Uterus (tissue), 4 donors: ENCODE measurements at places on chromosomes 5 and 9.

- no peak for DNase-seq
These were observed 53.9 kb downstream of the SNX18 start for GRCh38 chr5:54571462-54571861.

GRCh38 chr5:63959177-63959982 is 2.9 kb downstream of the HTR1A start:
- DNase-seq, result no peak

DNA sequence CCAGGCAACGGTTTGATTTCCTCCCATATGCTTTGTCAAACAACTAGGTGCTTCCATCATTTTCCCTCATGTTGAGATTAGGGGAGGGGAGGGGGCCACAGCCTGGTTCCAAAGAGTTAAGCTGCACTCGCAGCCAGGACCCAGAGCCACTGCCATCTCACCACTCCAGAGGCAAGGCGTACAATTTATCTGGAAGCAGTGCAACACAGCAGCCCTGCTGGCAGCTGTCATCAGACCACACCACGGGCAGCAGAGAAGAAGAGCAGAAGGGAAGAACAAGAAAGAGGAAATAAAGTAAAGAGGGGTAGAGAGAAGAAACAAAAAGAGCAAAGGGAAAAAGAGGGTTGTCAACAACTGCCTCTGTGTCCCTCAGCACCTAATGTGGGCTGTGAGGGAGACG is 38.9 kb downstream of the MED27 start:
- DNase-seq, result no peak

- DNase-seq, result no peak
These were observed 1242.3 kb upstream of the WWC1 start for GRCh38 chr5:167049043-167049663.

DNA sequence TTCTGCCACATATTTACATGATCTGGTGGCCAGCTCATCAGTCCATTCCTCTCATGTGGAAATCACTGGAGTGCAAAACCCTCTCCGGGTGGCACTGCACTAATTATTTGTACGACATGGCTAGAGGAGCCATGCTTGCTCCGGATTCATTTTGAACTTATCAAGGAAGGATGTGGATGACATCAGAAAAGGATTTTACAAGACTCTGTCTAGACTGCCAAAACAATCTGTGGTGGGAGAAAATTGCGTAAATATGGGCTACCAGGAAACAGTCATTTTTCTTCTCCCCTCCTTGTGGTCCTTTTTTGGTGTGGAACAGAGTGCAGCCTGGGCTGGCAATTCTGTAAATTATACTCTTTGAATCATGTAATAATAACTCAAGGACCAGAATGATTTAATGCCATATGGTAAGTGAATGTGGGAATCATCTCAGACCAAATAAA is 123.4 kb upstream of the IFNE start:
- DNase-seq, result no peak

- no peak for DNase-seq
These were observed 14.7 kb downstream of the TNFAIP8 start for GRCh38 chr5:119370486-119370885.

DNA sequence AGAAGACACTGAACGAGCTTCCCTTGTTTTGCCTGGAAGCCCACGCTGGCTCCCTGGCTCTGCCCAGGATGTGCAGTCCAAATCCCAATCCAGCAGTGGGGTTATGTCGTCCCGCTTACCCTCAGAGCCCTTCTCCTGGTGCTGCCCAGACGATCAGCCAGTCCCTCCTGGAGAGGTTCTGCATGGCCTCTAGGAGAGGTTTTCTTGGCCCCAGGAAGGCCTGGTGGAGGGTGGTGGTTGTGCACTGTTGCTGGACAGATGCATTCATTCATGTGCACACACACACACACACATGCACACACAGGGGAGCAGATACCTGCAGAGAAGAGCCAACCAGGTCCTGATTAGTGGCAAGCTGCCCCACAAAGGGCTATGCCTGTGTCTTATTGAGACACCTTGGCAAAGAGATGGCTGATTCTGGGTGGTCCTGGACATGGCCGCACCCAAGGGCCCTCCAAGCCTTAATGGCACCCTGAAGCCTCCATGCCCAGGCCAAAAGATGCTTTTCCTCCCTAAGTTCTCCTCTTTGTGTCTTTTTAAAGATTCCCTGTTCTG is 10.5 kb upstream of the OLFM1 start:
- peak; percentile 5 for DNase-seq

GRCh38 chr9:135126451-135127187 is 39.2 kb downstream of the OLFM1 start:
- no peak for DNase-seq

DNA sequence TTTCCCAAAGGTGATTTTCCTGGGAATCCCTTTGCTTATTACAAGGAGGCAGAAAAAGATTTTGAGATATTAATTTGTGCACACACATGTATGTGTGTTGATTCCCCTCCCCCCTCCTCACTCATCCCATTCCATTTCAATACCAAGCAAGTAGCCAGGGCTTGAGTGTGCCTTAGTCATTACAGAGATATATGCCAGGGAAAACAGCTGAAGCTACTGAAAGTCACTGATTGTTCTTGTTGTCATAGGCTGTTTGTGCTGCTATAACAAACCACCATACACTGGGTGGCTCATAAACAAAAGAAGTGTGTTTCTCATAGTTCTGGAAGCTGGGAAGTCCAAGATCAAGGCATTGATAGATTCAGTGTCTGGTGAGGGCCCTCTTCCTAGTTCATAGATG is 158.6 kb downstream of the BAAT start:
- DNase-seq, result no peak

GRCh38 chr5:85148701-85149100 is 764.0 kb upstream of the EDIL3 start:
- no peak for DNase-seq

DNA sequence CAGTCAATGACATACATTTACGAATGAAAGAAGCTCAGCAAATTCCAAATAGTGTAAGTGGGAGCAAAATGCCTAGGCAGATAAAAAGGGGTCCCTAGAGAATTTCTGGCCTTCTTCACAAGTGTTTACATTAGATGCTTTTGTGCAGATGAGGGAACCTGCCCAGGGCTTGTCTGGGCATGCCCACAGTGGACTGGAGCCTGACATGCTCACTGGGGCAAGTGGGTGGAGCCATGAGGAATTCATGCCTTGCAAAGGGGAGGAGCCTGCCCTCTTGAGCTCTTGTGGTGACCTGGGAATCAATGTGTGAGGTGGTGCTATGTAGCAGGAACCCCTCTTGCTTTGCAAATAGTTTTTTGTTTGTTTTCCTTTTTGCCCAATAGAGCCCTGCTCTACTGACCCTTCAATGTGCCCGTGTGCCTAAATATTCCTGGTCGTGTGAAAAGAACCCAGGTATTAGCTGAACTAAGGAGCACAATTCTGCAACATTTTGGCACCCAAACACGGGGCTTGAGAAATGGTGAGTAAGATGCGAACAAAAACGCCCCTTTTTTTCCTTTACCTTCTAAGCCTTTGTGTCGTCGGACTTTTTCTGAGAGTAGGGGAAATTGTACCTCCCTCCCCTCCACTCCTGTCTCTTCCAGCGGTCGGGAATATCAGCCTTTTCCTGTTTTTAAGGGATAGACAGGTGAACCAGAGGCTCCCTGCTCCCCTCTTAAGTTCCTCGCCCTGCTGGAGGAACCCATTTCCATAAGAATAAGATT is 433.8 kb upstream of the CDH9 start:
- no peak for DNase-seq

GRCh38 chr5:157245476-157245875 is 20.4 kb upstream of the CYFIP2 start:
- no peak for DNase-seq

- no peak for DNase-seq
These were observed 64.9 kb upstream of the CPEB4 start for GRCh38 chr5:173823274-173823644.

DNA sequence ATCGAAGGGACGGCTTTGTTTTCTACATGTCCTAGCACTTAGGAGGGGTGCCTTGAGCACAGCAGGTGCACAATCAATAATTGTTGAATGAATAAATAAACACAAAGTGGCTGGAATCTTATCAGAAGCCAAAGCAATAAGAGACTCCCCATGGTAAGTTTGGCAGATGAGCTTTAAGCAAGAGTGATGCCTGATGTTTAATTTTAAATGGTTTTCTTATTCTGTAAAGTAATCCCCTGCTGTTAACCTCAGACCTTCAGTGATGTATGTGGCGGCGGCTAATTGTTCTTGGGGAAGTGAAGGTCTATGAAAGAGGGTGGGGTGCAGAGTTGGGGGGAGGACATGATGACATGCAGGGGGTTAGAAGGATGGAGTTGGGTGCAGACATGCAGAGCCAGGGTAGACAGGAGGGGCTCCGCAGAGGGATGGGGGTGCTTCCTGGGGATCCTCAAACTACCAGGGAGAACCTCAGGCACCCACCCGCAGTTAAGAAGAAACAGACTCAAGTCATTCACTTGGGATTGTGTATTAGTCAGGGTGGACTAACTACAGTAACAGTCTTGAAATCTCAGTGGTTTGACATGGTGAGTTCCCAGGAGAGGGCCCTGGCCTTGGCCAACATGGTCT is 65.7 kb upstream of the SHB start:
- no peak for DNase-seq

GRCh38 chr5:32827981-32828380 is 116.9 kb downstream of the NPR3 start:
- no peak for DNase-seq

DNA sequence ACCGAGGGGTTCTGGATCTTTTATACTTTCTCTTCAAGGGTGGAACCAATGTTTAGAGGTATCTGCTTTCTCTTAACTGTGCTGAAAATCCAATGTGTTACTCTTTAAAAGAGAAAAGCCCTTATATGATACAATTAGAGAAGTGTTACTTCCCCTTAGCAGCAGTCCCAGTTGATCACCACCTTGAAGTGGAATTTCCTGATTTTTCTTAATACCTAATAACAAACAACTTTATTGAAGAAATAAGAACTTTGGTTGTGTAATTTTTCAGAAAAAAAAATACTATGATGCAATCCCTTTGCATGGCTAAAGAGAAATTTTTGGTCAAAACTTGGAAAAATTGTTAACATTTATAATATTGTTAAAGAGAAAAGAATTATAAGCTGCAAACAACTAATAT is 24.7 kb downstream of the SLC1A3 start:
- DNase-seq, result no peak

DNA sequence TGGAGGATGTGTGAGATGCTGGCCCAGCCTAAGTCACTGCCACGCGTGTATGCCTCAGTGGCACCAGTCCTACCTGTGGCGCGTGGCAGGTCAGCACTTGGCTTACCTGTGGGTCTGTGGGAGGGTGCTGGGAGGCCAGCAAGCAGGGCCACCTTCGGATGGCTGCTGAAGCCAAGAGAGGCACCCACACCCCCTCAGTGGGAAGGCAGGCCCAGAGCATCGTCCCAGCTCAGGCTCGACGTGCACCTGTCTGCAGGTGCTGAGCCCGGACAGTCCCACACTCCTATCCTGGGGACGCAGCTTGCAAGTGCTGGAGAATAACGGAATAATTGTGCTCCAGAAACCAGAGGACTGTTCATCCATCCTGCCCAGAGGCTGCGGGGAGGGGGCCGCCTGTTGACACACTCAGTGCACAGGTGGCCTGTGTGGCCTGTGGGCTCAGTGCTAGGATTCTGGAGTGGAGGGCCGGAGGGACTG is 24.0 kb downstream of the NKD2 start:
- no peak for DNase-seq

GRCh38 chr5:178391480-178391879 is 158.9 kb upstream of the PHYKPL start:
- DNase-seq, result no peak

- no peak for DNase-seq
These were observed 35.0 kb downstream of the ITK start for GRCh38 chr5:157215514-157216167.

GRCh38 chr5:109880907-109881685 is 191.4 kb downstream of the MAN2A1 start:
- DNase-seq, result no peak

DNA sequence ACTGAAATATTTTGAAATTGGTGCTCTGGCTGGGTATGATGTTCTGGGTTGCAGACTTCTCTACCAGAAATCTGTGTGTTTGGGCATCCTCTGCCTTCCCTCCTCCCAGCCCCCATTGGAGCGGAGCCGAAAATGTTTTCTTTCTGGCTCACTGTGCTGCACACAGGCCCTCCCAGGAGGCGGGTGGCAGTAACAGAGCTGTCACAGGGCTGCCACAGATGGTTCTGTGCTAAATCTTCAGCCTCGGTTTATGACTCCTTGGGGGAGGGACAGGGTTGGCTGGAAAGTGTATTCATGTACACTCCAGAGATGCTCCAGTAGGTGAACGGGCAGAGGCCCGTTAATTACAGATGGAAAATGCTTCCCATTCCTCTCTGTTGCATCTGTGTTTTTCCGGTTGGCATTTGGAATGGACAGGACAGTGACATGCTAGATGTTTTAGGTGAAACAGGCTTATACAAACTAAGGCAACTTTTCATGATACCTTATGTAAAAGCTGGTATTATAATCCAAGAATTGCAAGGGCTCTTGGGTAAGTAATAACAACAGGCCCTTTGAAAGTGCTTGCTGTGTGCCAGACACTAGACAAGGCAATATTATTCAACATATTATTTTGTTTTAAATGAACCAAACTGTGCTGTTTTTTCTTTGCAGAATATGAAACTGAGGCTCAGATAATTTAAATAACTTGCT is 180.2 kb downstream of the ADCY2 start:
- DNase-seq, result no peak

- no peak for DNase-seq
These were observed 120.7 kb upstream of the RASEF start for GRCh38 chr9:83183621-83184020.

GRCh38 chr5:144013816-144014215 is 156.6 kb downstream of the YIPF5 start:
- DNase-seq, result no peak

DNA sequence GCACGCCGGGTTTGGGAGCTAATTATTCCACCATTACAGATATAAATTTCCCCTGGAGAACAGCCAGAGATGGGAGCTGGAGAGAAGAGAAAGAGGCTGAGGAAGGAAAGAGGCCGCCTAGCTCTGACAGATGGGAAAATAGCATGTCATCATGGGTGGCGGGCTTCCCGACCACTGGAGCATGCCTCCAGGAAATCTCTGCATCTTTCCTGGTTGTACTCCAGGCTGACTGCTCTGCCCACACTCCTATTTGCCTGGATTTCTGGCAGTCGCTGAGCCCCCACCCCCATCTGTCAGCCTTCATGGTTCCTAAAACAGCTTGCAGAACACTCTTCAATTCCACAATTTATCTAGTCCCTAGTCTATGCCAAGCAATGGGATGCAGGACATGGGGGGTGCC is 14.3 kb upstream of the GABRP start:
- no peak for DNase-seq

- peak; percentile 26 for DNase-seq
These were observed 52.8 kb upstream of the TUT7 start for GRCh38 chr9:86407022-86407421.

DNA sequence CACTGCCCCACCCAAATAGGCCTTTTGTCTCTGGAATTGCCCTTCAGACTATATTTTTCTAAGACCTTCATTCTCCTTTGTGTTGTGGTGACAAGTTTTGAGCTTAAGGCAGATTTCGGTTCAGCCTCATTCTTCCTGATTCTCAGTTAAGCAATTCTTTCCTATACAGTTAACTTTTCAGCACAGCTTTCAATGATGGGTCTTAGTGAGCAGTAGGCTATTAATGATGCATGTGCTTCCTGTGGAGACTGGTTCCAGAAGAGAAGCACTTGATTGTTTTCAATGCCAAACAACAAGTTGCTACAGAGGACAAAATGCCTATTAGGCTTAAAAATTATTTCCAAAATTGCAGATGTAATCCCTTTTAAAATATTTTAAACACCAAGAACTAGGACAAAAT is 47.7 kb upstream of the TLX3 start:
- no peak for DNase-seq
